ENCODE measurements at places on chromosomes 7 and 10.
A peak's percentile ranks its signal among the peaks of the same experiment; 100 is the strongest.

- no peak for DNase-seq
Measured at GRCh38 chr10:51063659-51064535, 10.4 kb upstream of the PRKG1 start.

DNA sequence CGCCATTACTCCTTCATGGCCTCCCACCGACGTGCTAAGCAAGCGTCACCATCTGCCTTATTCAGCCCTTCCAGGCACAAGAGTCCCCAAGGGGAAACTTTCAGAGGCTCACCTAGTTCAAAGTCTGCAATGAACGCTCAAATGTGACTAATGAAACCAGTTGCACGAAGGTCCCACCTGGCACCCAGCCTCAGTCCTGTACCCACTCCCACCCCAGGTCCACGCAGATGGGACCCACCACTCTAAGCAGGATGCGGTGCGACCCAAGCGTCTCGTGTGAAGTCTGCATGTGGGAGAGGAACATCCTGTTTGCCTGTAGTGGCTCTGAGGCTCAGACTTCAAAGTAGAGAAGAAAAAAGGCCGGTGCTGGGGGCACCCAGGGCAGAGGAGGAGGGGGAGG, 40.3 kb downstream of the RGS10 start:
- peak; percentile 79 for DNase-seq

DNA sequence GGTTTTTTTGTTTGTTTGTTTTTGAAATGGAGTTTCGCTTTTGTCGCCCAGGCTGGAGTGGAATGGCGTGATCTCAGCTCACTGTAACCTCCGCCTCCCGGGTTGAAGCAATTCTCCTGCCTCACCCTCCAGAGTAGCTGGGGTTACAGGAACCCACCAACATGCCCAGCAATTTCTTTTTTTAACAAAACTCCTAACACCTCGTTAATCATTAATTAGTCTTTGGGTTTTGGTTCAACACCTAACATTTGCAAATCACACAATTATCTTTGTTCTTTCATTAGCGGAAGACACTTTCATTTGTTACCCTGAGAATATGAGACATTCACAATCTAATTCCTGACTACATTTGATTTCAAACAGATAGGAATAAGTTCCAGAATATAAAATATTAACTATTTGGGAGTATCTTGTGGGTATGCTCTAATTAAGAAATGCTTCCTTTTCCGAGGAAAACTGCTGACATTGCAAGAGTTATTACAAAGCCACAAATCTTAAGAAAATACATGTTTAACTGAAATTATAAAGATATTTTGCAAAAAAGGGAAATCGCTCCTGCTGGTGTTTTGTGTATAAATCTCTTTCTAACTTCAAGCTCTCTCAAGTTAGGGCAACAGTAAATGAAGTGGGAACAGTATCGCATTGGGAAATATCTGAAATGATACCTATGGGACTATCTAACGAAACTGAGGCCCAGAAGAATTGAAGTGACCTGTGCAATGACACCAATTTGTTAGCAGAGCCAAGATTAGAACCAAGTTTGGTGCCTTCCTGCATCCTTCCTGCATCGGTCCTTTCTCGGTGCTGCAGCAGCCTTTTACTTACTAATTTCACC, 1.2 kb upstream of the LSM8 start:
- DNase-seq = no peak

DNA sequence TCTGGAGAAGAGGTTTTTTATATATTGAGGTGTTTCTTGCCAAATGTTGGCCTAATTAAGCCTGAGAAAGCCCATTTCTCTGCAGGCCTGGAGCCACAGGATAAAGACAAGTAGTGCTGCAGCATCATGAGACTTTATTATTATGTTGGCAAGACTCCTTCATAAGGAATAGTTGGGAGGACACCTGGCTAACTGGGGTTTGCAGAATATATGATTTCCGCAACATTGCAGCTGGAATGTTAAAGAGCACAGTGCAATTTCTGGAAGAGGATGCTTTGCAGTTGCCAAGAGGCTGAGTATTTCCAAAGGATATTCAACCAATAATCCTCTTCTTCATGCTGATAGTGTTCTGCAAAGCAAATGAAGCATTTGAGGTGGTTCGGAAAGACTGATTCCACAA, 1512.8 kb upstream of the LRRTM3 start:
- no peak for DNase-seq

DNA sequence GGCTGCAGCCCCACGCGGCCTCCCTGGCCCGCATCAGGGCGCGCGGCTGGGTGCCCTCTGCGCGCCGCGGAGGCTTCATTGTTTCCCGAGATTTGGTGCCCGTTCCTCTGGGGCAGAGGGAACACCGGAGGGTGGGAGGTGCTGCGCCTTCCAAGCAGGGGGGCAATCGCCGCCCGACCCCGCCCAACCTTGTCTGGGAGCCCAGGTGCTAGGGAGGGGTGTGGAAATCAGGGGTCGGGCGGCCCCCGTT, 1.0 kb upstream of the NRP1 start:
- DNase-seq = no peak

- no peak for DNase-seq
Measured at GRCh38 chr7:153392726-153393125, 633.2 kb downstream of the ACTR3B start.

GRCh38 chr7:130409712-130410072, 29.4 kb downstream of the CPA1 start:
- no peak for DNase-seq

GRCh38 chr7:55469271-55469681, 103.0 kb downstream of the VOPP1 start:
- peak; percentile 23 for DNase-seq

GRCh38 chr7:110373416-110373815, 717.5 kb upstream of the LRRN3 start:
- no peak for DNase-seq

DNA sequence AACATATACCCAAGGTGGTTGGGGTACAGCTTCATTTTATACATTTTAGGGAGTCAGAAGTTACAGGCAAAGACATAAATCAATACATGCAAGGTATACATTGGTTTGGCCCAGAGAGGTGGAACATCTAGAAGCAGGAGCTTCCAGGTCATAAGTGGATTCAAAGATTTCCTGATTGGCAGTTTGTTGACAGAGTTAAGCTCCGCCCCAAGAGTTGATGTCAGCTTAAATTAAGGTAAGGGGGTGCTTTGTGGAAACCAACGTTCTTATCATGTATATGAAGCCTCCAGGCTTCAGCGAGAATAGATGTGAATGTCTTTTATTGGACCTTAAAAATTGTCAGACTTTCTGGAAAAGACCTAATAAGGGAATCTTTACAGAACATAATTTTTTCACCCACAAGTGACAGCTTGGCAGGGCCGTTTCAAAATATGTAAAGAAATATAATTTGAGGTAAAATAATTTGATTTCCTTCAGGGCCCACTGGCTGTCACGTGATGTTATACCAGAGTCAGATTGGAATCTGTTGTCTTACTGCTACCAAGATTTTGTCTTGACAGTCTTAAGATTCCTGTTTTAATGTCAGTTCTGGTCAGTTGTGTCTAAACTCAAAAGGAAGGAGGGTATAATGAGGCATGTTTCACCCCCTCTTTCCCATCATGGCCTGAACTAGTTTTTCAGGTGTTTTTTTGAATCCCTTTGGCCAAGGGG, 6.3 kb upstream of the PANK1 start:
- no peak for DNase-seq

GRCh38 chr7:6165075-6165474, 107.3 kb downstream of the CYTH3 start:
- DNase-seq = no peak

GRCh38 chr10:62637249-62638061, 167.1 kb upstream of the ADO start:
- DNase-seq = peak; percentile 21

- DNase-seq = no peak
Measured at GRCh38 chr7:123864436-123864835, 19.5 kb downstream of the HYAL4 start.

DNA sequence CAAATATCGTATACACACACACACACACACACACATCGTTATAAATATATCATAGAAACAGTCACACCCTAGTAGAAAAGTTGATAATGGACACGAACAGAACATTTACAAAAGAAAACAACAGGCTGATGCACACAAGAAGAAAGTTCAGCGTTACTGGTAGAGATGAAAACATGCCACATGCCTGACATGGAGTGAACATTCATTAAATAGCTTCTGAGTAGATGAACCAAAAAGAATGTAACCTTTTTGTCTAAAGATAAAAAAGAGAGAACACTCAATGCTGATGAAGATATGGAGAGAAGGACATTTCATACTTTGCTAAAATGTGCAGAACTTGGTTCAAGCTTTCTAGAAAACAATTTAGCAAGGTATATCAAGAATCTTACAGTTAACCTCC, 173.4 kb upstream of the KLF14 start:
- DNase-seq = no peak

DNA sequence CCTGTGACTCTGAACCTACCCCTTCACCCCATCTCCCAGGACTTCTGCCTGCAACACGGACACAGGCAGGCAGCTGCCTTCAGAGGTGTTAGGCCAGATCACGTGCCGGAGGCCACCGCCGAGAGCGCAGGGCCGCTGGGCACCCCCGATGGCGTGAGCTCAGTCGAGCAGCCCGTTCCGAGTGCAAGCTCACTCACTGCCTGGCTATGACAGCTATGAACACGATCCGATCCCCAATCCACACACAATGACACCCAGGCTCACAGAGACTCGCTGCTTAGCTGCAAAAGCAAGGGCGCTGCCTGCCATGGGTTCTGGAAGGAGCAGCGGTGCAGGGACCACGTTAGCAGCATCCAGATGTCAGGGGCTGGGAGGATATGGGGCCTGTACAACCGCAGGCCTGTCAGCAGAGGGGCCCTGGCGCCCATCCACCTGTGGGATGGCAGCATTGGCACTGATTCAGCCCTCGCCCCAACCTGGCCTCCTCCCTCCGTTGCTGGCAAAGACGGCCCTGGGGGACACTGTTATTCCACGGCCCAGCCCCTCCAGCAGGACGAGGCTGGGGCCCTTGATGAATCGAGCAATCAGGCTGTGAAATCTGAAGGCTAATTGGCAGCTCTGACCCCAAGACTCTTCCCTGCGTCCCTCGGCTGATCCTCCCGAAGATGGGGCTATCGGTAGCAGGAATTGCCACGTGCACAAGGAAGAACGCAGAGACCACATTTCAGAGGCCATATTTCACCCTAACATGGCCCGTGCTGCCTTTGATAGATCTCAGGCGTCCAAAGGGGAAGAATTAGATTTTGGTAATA, 230.1 kb downstream of the ELFN1 start:
- DNase-seq = no peak

GRCh38 chr10:101014230-101014884, 14.7 kb downstream of the LZTS2 start:
- DNase-seq = peak; percentile 25

- no peak for DNase-seq
Measured at GRCh38 chr7:137386966-137387365, 43.4 kb upstream of the PTN start.

GRCh38 chr10:51878695-51879094, 179.3 kb upstream of the CSTF2T start:
- no peak for DNase-seq

GRCh38 chr10:80276335-80276734, 13.1 kb downstream of the MAT1A start:
- DNase-seq = no peak

DNA sequence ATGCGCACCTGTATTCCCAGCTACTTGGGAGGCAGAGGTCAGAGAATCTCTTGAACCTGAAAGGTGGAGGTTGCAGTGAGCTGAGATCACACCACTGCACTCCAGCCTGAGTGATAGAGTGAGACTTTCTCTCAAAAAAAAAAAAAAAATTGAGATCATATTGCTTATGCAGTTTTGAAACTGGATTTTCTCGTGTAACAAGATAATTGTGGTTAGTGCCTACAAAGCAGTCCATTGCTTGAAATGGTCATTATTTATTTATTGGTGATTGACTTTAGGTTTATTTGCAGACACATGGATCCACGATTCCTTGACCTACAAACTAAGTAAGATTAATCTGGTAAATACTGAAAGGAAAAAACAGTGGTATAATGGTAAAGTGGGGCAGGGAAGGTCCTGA, 149.8 kb downstream of the TAX1BP1 start:
- DNase-seq = no peak

GRCh38 chr7:112370436-112370835, 79.8 kb upstream of the IFRD1 start:
- no peak for DNase-seq

DNA sequence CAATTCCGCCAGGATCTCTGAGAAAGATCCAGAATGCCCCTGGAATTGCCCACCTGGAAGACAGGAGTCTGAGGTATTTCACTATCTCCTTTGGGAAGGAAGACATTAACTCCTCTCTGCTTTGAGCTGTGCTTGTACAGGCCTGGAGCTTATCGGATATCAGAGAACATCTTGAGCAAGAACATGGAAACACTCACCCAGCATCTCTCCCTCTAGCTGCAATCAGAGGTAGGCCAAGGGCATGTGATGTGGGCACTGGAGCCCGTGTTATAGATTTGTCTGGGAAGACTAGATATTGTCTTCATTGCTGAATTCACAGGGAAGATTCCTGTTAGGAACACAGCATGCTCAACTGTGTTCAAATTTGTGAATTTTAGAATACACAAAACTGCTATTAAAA, 233.9 kb downstream of the PHF14 start:
- no peak for DNase-seq

- DNase-seq = no peak
Measured at GRCh38 chr10:108684431-108684830, 1238.9 kb downstream of the XPNPEP1 start.

DNA sequence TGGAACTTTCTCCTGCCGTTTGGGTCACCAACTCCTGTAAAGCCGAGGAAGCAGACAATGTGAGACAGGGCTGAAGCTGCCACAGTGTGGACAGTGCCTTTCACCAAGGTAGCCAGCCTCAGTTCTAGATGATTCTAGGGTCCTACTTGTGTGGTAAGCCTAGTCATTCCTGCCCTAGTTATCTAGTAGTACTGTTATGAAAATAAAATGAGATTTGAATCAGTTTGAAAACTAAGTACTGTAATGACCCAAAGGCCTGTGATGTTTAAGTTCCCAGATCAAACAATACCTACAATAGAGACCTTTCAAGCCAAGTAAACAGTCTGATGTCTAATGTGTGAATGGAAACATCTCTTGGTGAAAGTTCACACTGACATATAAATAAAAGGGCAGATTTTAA, 37.1 kb downstream of the POLL start:
- DNase-seq = no peak

- DNase-seq = no peak
Measured at GRCh38 chr10:75999001-75999400, 567.6 kb downstream of the LRMDA start.

DNA sequence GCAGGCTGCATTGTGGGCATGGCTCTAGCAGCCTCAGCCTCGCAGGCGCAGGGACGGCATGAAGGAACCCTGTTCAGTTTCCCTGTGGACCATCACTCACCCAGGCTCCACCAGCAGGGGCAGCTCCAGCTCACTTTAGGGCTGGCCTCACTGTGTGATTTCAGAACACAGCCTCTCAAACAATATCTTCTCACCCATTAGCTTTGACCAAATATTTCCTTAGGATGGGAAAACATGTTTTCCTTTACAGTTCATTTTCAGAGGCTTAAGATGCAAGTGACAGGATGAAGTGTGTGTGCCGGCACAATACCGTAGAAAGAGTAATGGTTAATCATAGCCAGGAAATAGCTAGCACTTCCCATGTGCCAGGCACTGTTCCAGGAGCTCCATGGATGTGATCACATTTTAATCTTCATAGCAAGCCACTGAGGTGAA, 58.2 kb downstream of the LANCL2 start:
- no peak for DNase-seq

- DNase-seq = no peak
Measured at GRCh38 chr7:155860461-155860839, 48.2 kb upstream of the SHH start.

All from T-helper 22 cell (primary cell).